ENCODE measurements at places on chromosomes 16 and 17.

GRCh38 chr17:6796017-6796886 is 20.2 kb downstream of the FBXO39 start:
- no peak for DNase-seq

- no peak for DNase-seq
Observed at GRCh38 chr17:49926886-49927285, 42.1 kb upstream of the DLX4 start.

DNA sequence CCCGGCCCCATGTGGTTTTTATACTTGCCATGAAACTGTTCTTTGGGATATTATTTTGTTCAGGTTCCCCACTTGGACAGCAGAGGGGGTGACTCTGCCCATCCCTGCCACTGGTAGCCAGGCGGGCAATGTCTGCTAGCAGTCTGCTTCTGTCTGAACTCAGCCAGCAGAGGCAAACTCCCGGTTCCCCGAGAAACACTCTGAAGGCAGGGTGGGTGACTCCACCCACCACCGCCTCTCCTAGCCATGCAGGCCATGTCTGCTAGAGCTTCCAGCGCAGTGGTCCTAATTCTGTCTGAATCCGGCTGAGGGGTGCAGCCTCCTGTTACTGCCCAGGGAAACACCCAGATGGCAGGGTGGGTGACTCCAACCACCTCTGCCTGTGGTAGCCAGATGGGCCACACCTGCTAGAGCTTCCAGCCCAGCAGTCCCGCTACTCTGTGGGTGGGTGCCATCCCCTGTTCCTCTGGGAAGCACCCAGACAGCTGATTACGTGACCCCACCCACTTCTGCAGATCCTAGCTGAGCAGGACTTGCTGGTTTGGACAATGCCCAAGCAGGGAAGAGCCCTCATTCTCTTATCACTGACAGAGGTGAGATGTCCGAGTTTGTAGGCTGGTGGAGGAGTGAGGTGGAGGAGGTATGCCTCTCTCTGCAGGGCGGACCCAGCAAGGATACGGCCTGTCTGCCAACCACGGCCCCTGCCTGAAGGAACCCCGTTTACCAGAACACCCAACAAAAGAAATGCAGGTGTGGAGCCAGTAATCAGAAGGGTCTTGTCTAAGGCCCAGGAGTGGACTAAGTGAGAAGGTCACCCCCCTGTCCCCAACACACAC is 22.4 kb downstream of the NLRP1 start:
- no peak for DNase-seq

GRCh38 chr16:66509576-66509975 is 40.3 kb downstream of the TK2 start:
- no peak for DNase-seq

GRCh38 chr17:14672830-14673229 is 371.9 kb downstream of the HS3ST3B1 start:
- no peak for DNase-seq

DNA sequence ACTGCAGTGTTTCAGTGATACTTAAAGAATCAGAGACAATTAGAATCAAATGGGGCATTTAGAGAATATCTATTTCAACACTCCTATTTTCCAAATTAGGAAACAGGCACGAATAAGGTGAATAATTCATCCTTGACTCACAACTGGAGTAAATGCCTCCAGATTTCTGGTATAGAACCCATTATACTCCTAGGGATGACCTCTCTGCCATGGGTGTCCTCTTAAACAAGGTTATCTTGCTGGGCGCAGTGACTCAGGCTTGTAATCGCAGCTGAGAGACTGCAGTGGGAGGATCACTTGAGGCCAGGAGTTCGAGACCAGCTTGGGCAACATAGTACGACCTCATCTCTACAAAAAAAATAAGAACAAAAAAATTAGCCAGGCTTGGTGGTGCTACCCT is 139.8 kb upstream of the ELAC2 start:
- no peak for DNase-seq

- DNase-seq = no peak
Observed at GRCh38 chr17:48630925-48631692, 5.0 kb upstream of the HOXB9 start.

- DNase-seq = no peak
Observed at GRCh38 chr17:77341069-77341541, 200.3 kb downstream of the SEC14L1 start.

DNA sequence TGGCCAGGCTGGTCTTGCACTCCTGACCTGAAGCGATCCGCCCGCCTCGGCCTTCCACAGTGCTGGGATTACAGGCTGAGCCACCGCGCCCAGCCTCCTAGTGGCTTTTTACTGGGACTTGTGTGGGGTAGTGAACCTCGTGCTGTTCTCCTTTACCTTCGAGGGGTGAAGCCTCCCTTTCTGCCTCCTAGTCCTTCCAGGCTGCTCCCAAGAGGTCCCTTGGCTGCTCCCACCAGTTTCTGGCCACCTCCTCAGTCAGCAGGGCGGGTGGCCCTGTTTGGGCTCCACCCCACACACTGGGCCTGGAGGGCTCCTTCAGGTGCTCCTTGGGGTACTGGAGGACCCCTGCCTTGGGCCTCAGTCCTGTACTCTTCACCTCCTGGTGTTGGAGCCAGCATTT is 70.9 kb upstream of the ZNF750 start:
- no peak for DNase-seq

GRCh38 chr17:17548044-17548443 is 43.5 kb downstream of the PEMT start:
- DNase-seq = no peak

DNA sequence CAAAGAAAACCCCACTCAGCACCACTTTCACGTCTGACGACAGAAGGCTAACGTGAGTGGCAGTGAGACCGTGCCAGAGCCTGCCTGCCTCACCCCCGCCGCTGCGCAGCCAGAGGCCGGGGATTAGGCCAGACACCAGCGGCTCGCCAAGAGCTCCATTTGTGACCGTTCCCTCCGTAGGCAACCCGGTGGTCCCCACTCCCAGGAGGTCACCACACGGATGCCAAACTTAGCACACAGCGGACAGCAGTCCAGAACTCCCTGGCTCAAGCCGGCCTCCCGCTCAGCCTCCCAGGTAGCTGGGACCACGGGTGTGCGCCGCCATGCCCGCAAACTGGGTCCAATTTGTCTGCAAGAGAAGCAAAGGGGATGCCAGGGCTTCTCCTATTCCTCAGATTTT is 104.6 kb downstream of the ANKRD11 start:
- no peak for DNase-seq

DNA sequence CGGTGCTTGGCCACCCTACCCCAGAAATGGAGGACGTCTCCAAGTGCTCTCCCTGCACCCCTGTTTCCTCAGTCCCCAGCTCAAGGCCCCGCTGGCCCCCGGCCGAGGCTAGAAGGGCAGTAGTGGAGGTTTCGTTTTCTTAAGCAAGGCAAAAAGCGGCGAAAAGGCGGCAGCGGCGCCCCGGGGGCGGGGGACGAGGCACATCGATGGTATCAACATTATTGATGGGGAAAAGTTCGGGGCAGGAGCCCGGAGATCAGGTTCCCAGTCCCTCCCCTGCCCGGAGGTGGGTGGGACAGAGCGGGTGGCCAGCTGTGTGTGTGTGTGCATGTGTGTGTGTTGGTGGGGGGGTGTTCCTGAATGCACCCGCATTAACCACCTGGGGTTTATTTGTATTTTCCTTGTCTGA is 4.1 kb upstream of the SALL1 start:
- no peak for DNase-seq

DNA sequence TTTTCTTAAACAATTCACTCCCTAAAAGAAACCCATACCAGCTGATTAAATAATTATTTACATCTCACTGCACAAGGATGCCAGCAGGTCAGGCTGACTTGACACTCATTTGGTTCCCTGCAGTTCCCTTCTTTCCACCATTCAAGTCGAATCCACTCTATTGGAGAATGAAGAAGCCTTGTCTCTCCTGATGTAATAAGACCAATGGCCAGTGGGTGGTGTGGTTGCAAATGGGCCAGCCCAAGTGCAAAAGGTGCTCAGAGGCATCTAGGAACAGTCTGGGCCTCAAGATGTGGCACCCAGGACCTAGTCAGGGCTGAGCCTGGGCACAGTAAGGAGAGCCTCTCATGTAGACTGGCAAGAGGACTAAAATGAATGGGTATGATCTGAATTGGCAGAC is 9.3 kb downstream of the C16orf78 start:
- DNase-seq = no peak

DNA sequence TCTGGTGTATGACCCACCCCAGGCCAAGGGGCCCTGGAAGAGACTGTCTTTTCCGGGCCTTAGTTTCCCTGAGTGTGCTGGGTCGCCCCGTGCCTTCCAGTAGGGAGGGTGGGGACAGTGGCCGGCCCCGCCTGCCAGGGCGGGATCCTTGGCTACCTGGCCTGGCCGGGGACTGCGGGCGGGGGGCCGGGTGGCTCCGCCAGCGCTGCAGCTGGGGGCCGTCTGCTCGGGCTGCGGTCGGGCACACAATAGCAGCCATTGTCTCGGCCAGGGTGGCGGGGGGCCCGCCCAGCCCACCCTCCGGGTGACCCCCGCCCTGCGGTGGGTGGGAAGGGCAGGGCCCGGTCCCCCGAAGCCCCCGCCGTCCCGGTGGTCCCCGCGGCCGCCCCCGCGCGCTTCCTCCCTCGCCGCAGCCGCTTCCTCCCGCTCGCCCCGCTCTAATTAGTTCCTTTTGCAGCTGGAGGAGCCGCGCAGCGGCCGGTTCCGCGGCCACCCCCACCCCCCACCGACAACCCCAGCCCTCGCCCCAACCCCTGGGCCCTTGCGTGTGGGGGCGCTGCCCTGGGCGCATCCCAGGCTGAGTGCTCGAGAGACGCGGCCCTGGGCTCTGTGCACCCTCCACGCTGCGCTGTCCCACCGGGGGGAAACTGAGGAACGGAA is 11.6 kb downstream of the GLIS2 start:
- DNase-seq = no peak

GRCh38 chr16:57600048-57600835 is 28.2 kb upstream of the ADGRG1 start:
- no peak for DNase-seq

DNA sequence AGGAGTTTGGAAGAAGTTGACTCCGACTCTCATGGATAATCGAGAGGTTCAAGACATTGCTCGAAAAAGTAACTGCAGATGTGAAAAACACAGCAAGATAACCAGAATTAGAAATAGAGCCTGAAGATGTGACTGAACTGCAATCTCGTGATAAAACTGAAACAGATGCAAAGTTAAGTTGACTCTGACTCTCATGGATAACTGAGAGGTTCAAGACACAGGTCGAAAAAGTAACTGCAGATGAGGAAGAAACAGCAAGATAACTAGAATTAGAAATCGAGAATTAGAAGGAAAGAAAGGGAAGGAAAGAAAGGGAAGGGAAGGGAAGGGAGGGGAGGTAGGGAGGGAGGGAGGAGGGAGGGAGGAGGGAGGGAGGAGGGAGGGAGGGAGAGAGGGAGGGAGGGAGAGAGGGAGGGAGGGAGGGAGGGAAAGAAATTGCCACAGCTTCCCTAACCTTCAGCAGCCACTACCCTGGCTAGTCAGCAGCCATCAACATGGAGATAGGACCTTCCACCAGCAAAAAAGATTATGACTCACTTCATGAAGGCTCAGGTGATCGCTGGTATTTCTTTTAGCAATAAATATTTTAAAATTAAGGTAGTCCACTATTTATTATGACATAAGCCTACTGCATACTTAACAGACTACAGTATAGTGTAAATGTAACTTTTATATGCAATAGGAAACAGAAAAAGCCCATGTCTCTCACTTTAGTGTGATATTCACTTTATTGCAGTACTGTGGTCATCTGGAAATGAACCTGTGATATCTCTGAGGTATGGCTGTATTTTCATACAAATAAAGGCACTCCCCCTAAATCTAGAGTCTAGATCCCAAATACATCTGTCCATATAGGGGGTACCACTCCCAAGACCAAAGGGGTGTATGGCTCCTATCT is 68.3 kb downstream of the KANSL1 start:
- DNase-seq = no peak

GRCh38 chr17:60256174-60256573 is 106.4 kb downstream of the CA4 start:
- no peak for DNase-seq

DNA sequence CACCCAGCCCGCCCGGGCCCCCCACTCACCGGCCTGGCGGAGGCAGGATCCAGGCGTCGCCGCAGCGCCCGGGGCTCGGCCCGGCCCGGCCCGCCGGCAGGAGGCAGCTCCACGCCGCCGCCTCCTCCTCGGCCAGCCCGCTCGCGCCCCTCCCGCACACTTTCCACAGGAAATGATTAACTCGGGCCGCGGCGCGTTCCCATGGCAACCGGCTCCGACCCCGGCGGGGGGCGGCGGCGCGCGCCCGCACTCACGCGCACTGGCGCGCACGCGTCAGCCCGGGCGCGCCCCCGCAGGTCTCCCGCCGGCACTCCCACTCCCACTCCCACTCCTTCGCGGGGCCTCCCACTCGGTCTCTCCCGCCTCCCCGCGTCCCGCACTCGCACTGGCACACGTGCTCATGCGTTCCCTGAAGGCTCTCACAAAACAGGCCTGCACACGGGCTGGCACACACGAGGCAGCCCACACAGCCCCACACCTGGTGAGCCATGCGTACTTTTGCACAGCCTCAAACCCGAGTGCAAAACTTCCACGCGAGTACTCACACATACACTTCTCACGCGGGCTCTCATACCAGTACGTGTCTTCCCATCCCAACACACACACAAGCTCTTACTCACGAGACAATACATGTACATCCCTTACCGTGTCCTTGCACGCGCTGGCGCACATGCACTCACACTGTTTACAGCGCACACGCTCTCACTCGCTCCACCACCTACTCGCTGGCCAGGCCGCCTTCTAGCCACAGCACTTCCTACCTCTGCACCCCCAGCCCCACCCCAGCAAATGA is at the start of gene KIFC3:
TSS of gene KIFC3 (minus strand) at position 151 of the 793 bp plus-strand sequence. CDS start 4,248 bp downstream, outside the sequence.
- DNase-seq = peak; percentile 56

DNA sequence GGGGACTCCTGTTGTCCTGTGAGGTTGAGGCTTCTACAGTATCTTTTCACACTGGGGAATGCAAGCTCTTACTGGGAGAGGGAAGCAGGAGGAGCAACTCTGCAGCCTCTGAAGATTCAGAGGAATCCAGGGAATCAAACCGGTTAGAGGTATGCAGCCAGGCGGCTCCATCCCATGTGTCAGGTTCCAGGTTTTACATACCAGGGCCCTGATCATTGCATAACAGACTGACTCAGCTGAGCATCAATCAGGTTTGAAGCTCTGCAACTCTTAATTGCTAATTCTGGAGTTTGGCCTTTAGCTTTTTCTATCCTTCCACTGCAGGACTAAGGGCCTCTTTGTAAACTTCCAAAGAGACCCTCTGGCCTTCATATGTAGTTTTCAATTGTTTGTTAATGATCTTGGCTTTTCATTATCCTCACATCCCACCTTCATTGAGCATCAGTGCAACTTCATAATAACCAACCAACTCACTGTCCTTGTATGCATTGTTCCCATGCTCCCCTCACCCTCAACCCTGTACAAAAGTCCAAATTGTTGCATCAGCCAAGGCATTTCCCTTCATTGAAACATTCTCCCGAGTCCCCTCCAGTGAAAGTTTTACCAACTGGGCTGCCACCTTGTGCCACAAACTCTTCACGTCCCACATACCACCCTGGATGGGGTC is 59.7 kb upstream of the DHX40 start:
- no peak for DNase-seq
